ENCODE measurements at places on chromosomes 6 and 20.
A peak's percentile ranks its signal among the peaks of the same experiment; 100 is the strongest.

DNA sequence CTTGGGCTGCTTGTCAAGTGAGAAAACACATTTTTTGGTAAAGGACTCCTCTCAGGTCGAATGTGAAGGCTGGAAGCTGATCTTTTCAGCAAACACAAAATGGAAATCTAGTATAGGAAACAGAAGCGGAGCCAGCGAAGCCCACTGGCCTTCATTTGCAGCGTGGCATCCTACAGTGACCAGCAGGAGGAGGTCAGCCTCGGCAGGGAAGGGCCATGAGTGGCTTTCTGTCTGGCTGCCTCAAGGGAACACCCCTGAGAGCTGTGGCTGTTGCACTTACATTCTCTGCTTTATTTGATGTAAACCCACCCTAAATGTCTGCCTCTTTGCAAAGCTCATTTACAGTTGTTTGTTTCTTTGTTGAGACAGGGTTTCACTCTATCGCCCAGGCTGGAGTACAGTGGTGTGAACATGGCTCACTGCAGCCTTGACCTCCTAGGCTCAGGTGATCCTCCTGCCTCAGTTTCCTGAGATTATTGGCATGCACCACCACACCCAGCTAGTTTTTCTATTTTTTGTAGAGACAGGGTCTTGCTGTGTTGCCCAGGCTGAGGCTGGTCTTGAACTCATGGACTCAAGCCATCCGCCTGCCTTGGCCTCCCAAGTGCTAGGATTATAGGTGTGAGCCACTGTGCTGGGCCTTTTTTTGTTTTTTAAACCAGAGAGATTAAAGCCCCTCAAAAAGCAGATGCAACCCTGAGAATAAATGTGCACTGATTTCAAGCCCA is 322.0 kb upstream of the SOX4 start:
- no peak for DNase-seq

GRCh38 chr6:13863699-13864155 is 49.4 kb upstream of the MCUR1 start:
- DNase-seq: no peak

DNA sequence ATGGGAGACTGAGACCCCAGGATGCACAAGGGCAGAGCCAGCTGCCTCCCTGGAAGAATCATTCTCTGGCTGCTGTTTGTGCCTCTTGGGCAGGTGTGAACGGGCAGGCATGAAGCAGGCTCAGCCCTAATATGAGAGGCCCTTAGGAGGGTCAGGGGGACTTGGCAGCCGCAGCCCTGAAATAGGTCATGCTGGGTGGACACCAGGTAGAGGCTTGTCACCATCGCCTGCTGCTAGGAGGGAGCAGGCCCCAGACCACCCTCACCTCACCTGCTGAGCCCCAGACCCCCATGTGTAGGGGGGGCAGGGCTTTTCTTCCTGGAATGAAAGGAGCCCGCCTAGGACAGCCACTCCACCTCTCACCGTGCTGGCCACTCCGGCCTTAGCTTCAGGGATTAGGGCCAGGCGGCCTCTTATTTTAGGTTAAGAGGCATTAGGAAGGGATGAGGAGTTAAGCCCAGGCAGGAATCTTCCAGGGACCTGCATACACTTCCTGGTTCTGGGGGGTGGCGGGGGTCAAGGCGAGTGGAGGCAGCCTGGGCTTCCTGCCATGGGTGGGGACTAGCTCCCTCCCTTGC is 92.4 kb downstream of the ASXL1 start:
- no peak for DNase-seq

- DNase-seq: no peak
Observed at GRCh38 chr20:54435015-54435414, 40.4 kb upstream of the DOK5 start.

DNA sequence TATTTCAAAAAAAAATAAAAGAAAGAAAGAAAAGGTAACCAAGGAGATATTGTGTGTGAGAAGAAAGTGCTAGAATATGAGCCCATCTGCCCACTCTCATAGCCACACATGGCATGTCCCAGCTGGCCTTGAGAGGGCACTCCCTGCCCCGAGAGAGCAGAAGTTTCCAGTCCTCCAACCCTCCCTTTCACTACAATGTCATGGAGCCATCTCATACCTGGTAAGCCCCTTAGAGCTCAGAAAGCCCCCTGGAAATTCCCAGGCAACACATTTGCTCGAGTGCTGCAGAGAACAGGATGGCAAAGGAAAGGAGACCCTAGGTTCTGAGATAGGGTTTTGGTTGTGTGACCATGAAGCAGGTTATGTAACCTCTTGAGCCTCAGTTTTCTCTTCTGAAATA is 75.8 kb upstream of the RIN2 start:
- DNase-seq: no peak

GRCh38 chr6:1797801-1798200 is 188.1 kb downstream of the FOXC1 start:
- no peak for DNase-seq

GRCh38 chr20:58696411-58696961 is 3.9 kb downstream of the NPEPL1 start:
- no peak for DNase-seq

DNA sequence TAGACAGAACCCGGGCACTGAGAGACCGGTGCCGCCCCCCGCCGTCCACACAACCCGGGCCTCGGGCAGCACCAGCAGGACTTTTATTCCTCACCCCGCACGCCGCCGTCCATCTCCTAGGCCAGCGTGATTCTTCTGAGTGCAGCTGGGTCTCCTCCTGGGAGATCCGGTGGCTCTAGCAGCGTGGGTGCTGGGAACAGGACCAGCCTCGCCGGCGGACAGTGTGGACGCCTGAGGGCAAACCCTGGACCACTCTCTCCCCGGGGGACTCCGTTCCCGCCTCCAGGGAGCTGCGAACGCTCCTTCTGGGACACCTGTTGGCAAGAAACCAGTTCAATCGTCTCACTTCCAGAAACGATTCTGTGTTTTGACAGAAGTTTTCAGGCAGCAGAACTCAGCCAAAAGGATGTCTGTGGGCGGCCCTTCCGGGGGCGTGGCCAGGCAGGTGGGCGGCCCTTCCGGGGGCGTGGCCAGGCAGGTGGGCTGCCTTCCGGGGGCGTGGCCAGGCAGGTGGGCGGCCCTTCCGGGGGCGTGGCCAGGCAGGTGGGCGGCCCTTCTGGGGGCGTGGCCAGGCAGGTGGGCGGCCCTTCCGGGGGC is 130.7 kb downstream of the DLL1 start:
- no peak for DNase-seq

DNA sequence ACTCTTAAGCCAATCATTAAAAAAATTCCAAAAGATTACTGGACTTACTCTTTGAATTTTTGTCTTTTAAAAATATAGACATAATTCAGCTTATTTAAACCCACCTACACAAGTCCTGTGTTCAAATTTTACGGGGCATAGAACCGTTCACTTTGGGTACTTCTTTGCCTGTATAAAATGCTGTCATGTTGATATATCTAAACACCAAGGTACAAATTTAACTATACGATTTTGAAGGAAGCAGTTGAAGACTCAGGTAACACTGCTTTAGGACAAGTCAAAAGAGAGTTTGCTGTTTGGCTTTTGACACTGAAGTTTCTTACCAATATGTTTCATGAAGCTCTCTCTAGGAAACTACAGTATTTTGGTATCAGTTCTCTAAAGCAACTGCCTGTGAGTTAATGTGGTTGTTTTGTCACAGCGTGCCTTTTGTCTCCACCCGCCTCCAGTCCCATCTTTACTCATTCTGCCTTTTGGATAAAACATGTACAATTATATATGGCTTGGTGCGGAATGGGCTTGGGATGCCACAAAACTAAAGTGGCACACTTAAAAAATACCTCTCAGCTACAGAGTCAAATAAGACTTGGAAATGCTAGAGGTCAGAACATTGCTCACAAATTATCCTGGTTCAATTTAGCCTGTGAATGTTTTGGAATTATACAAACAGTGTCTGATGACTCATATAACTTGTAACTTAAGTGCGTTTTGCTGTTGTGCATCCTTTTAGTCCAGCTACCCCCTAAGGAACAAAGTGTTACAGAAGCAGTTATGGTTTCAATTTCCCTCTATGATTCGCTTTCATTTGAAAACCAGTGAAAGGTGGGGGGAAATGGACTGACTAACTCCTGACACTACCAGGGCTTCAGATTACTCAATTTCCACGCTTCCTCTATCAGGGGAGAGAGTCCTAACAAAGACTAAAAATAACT is 38.7 kb downstream of the RGS17 start:
- DNase-seq: no peak

DNA sequence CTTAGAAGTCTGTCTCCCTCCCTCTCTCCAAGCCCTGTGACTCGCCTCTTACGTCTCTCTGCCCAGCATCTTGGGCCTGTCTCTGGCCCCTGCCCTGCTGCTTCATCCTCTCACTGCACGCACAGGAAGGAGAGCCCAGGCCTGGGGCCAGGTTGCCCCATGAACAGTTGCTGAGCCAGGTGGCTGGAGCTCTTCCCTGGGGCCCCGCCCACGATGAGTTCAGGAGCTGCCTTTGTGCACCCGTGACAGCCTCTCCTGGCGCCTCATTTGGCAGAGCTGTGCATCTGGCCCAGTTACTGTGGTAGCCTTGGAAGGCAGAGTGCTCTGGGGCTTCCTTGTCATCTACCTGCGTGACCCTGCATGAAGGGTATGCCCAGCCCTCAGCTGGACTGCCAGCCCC is 44.5 kb downstream of the SLC52A3 start:
- peak; percentile 95 for DNase-seq

- no peak for DNase-seq
Observed at GRCh38 chr20:44454306-44454963, 21.2 kb upstream of the TTPAL start.

- DNase-seq: no peak
Observed at GRCh38 chr6:76703285-76703684, 630.8 kb upstream of the IMPG1 start.

DNA sequence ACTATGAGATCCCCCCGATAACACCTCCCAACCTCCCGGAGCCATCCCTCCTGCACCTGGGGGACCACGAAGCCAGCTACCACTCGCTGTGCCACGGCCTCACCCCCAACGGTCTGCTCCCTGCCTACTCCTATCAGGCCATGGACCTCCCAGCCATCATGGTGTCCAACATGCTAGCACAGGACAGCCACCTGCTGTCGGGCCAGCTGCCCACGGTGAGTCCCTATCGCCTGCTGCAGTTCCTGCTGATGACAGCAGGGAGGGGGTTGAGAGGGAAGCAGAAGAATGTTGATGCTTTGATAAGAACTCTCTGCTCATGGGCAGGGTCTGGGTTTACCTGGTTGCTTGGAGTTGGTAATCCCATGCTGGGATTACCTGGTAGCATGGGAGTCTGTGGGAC is 91.9 kb downstream of the TOX2 start:
- no peak for DNase-seq

DNA sequence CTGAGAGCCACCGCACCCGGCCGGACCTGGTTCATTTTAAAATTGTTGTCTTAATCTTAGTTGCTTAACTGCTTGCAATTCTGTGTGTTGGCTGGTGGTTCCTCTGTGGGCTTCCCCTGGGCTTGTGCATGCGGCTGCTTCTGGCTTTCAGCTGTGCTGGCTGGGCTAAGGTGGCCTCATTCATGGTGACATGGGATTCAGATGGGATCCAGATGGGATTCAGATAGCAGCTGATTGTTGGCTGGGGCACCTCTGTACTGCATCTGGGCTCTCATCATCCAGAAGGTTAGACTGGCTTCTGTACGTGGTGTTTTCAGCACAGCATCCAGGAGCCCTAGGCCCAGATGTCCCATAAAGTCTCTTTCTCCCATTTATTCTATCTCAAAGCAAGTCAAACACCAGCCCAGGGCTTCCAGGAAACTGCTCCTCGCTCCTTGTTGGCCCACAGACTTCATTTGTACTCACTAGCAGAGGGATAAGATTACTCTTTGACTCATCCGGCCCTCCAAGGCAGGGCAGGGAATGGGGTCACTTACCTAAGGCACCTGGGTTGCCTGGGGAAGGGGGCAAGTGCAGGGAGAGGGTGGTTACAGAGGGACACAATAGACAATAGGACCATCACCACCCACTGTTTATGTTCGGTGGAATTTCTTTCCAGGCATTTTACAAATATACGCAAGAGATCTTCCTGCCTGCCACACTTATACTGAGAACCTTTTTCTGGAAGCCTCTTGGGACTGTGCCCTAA is 10.2 kb upstream of the PEDS1 start:
- DNase-seq: no peak

- DNase-seq: no peak
Observed at GRCh38 chr20:50561379-50562078, 51.3 kb downstream of the PTPN1 start.

DNA sequence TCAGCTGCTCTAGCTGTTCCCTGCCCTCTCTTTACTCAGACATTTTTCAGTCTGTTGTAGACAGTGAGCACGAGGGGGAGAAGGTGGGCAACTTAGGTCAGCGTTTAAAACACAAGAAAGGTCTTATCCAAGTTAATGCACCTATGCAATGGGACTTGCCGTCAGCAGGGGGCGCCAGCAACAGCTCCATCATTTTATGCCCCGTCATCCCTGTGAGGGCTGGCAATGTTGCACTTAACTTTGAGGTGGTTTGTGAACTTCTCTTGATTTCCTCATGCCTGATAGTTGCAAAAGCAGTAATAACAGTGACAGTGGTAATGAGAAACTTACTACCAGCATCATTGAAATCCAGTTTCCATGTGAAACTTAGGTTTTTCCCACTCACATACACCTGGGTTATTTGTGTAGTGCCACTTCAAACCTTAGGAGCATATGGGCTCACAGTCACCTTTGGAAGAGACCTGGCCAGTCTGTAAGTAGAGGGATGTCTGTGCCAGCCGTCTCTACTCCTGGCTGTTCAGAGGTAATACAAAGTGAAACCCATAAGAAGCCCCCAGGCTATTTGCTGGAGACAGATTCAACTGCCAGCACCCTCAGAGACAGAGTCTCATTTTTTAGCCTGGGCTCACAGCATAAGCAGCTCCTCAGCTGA is 44.9 kb upstream of the ID1 start:
- peak; percentile 42 for DNase-seq

- no peak for DNase-seq
Observed at GRCh38 chr6:7148100-7148822, 40.5 kb downstream of the RREB1 start.

- DNase-seq: no peak
Observed at GRCh38 chr20:46087161-46087560, 2.6 kb downstream of the NCOA5 start.

DNA sequence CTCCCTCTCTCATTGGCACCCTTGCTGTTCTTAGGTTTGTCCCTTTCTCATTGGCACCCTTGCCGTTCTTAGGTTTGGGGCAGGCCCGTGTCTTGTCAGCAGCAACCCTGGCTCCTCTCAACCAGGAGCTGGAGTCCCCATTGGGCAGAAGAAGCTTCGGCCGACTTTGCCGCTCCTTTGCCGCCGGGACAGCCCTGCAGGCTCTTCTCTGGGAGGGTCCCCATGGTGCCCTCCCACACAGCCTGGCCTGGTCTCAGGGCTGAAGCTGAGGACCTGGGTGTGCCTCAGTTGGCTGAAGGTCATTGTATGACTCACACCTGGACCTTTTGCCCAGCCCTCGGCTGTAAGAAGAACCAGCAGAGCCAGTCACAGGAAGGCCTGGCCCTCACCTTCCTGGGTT is 59.6 kb downstream of the PPP1R14C start:
- no peak for DNase-seq

Data from NCI-H2171 (cell line).